Urothelium cell line (cell line): ENCODE measurements at places on chromosomes 3 and 15.
A peak's percentile ranks its signal among the peaks of the same experiment; 100 is the strongest.

GRCh38 chr3:167066977-167067786, 312.9 kb downstream of the ZBBX start:
- no peak for DNase-seq

DNA sequence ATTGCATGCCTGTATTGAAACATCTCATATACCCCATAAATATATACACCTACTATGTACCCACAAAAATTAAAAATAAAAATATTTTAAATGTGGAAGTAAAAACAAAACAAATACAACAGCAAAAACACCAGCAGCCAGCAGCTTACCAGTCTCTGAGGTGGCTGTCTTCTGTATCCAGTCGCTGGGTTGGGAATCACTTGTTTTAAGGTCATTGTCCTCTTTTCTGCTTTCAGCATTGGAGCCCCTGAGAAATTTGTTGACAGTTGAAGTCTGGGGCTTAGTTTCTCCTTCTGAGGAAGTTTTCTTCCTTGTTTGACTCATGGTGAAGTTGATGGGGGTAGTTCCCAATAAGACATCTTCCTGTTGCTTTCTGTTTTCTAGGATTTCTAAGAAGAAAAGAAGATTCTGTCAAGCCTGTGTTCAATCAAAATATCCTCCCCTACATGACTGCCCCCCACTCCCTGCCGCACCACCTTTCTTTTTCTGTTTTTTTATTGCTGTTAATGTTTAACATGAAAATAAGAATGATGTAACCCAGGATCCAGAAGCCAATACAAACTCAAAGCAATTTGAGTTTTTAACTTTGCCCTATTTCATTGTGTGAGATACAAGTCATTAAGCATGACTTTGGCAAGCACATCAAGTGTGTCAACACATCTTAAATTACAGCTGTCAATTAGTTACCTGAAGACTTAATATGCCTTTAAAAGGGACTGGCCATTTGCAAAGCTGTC, at the start of gene LRRC31:
Gene LRRC31 (minus strand): TSS at position 452 of the 737 bp plus-strand sequence. CDS start 128 bp downstream, at position 324.
- DNase-seq = no peak

DNA sequence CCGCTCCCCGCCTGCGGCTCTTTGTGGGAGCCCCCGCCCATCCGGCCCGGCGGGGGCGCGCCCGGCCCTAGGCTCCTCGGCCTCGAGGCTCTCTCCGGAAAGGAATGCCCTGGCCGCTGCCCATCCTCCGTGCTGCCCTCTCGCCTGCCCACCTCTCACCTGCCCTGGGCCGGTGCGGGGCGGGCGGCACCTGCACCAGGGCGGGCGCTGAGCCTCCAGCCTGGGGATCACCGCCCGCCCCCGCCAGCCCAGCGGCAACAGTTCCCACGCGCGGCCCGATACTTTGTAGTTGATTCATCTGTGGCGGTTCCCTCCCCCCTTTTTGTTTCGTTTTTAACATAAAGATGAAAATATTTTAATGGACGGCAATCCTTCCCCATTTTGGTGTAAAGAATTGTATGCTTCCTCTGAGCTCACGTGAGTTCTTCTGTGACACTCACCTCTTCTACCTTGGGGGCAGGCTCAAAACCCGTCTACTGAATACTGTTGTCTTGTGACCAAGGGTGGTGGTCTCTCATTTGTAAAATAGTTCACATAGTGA, 1.9 kb downstream of the KLF13 start:
- peak; percentile 73 for DNase-seq

- DNase-seq = no peak
Measured at GRCh38 chr3:53196575-53197407, 35.8 kb downstream of the PRKCD start.

DNA sequence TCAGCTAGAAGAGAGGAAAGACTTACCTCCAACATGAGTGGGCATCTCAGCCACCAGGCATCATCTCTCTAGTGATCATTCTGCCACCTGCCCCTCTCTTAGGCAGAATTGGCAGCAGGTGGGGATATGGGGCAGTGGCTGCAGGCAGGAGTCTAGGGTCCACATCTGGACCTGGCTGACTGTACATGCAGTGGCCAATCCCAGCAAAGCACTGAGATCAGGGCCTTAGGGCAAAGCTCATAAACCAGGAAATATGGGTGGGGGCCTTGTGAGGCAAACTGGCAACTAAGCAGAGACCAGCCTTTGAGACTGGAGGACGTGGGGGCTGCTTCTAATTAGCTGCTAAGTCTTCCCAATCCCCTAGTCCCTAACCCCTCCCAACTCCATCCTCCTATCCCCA, 12.9 kb downstream of the POMGNT2 start:
- no peak for DNase-seq

DNA sequence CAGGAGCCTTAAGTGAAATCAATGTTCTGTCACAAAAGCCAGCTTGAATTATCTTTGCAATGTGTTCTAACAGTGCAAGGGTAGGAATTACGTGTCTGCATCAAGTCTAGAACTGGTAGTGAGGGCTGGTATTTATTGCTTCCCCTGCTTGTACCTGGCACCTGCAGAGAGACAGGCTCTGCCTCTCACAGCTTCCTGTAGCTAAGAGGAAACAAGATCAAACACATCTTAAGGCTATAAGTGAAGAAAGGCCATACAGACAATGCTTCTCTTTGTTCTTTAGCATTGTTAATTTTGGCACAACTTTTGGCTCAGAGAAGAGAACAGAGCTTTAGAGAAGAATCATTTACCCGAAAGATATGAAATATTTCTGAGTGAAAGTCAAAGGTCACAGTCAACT, 479.9 kb downstream of the GRM7 start:
- peak; percentile 7 for DNase-seq

DNA sequence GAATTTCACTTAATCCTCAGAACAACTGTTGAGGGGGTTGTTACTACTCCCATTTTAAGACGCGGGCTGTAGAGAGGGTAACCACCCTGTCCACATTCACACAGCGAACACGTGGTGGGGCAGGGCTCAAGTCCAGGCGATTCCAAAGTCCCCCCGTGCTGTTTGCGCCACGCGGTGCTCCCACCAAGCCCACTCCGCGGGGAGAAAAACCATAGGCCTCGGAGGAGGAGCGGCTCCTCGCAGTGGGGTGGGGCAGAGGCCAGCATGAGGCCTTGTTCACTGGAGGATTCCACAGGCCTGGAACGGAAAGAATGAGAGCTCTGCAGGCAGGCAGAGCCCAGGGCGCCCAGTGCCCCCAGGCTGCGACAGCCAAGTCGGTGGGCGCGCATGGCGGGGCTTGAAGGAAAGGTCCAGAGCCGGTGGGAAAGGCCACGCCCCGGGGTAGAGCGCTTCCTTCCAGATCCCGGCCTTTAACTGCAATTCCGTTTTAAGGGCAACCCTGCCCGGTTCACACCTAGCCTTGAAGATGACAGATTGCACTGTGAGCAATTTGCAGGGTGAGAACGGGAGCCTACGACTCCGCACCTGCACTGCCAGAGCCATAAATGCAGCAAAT, 161.8 kb upstream of the TBL1XR1 start:
- DNase-seq = peak; percentile 40

DNA sequence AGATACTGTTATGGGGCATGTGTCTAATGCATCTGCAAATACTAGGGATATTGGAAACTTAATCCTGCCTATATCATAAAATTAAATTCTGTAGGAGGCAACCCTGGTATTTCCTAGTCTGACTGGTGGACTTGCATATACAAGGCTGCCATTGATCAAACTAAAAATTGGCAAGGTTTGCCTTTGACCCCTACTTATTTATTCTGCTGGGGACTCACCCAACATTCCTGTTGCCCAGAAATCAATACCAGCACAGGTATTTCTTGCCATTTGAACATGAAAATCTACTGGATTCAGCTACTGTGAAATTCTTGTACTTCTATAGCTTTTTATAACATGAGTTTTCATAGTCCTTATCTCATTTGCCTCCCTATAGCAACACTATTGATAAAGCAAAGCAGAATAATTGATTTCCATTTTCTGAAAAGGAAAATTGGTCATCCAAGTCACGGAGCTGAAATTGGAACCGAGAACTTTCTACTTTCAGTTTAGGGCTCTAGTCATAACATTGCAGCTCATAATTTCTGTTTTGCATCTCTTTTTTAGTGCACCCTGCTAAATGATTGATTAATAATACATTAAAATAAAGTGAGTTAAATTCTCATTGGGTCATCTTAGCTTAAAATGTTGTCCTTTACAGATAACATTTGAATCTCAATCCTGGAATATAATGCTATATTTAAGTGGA, 365.2 kb downstream of the MFSD1 start:
- no peak for DNase-seq

- DNase-seq = no peak
Measured at GRCh38 chr15:60259469-60259868, 138.3 kb downstream of the ANXA2 start.

- no peak for DNase-seq
Measured at GRCh38 chr3:60160822-60161748, 1090.2 kb downstream of the FHIT start.

GRCh38 chr15:99719096-99719541, 14.1 kb downstream of the LYSMD4 start:
- peak; percentile 41 for DNase-seq

GRCh38 chr3:30616347-30617027, 10.1 kb downstream of the TGFBR2 start:
- no peak for DNase-seq

GRCh38 chr3:157104521-157104920, 55.4 kb downstream of the CCNL1 start:
- DNase-seq = no peak

DNA sequence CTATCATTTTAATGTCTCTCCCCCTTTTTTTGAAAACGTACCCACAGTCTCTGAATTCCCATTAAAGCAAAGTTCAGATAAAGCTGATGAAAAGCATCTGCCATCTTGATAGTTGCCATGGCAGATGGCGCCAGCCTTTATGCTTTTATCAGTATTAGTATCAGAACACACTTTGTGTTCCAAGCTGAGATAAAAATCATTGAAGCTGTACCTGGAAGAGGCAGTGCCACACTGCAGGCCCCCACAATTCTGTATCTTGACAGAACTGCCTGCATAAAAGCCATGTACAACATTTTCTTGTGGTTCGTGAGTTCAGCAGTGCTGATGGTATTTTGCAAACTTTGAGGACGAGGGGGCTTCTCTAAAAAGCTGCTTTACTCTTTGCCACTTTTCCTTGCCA, 311.7 kb downstream of the SATB1 start:
- no peak for DNase-seq

DNA sequence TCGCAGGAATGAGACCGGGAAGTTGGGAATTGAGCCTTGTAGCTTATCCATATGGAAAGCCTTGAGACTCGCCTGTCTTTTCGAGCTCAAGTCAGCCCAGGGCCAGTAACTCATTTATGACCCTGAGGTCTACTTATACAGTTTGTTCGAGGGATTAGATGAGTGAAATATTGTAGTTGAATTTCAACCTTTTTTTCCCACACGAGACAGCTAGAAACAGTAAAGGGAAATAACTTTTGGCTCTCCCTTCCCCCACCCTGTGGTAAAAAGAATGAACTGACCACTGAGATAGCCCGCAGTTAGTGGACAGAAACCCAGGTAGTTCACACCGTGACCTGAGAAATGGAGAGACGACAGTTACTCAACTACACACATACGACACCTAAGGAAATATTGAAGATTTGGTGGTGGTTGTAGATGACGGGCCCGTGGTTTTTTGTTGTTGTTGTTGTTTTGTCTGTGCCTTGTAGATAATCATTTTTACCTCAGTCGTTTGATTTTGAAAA, 841 bp downstream of the EIF3J start:
- DNase-seq = peak; percentile 10

DNA sequence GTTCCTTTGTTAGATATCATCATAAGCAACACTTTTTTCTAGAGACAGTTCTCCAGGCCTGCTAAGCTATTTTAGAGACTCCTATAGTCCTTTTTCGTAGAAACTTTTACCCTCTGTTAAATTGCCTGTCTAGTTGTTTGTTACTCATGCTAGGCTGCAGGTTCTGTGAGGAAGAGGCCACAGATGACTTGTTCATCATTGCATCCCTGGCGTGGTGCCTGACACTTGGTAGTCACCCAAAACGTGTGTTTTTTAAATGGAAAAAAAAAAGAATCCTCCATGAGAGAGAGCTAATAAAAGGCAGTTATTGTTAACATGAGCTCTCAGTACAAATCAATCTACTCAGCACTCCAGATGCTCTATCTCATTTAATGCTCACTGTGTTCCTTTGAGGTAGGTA, 35.1 kb downstream of the CCDC54 start:
- DNase-seq = no peak

DNA sequence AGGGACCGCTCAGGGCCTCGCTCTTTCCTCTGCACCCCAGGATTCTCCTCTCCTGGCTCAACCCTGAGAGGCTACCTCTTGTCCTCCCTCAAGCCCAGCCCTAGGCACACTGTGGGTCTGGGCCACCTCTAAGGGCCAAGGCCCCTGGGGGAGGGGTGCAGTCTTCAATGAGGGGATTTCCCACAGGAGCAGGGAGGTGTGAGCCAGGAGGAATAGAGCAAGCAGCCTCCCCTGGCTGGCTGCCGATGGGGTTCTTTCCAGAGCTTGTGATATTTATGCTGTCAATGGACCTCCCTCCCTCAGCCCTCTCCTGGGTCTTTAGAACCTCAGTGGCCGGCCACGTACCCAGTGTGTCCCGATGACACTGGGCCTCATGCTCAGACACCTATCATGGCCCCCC, 99.5 kb upstream of the RPL32 start:
- DNase-seq = no peak
